Eye (tissue), 1 donor: ENCODE measurements at places on chromosomes 12 and 14.

DNA sequence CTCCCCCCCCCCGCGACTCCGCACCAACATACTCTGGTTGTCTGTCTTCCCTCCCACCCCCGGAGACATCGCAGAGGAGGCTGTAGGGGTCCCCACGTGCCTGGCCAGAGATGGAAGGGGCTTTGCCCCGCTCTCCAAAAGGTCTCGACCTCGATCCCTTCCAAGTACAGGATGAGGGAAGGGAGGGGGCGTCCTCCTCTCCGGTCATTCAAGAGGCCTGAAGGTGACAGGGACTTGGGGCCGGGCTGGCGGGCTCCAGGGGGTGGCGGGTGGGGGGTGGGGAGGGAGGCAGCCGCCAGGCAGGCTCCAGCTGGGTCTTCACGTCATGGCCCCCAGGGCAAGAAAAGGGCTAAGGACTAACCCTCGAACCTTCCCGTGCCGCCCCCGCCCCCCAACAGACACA is 15.1 kb downstream of the TBX3 start:
- DNase-seq = no peak

DNA sequence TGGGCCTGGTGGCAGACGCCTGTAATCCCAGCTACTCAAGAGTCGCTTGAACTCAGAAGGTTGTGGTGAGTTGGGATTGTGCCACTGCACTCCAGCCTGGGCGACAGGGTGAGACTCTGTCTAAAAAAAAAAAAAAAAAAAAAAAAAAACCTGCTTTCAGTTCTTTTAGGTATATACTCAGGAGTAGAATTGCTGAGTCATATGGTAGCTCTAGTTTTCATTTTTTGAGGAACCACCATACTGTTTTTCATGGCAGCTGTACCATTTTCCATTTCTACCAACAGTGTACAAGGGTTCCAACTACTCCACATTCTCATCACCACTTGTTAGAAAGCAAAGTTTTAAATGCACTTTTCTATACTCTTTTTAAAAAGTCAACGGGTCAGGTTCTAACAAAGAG is 119.8 kb downstream of the DPF3 start:
- DNase-seq = no peak

DNA sequence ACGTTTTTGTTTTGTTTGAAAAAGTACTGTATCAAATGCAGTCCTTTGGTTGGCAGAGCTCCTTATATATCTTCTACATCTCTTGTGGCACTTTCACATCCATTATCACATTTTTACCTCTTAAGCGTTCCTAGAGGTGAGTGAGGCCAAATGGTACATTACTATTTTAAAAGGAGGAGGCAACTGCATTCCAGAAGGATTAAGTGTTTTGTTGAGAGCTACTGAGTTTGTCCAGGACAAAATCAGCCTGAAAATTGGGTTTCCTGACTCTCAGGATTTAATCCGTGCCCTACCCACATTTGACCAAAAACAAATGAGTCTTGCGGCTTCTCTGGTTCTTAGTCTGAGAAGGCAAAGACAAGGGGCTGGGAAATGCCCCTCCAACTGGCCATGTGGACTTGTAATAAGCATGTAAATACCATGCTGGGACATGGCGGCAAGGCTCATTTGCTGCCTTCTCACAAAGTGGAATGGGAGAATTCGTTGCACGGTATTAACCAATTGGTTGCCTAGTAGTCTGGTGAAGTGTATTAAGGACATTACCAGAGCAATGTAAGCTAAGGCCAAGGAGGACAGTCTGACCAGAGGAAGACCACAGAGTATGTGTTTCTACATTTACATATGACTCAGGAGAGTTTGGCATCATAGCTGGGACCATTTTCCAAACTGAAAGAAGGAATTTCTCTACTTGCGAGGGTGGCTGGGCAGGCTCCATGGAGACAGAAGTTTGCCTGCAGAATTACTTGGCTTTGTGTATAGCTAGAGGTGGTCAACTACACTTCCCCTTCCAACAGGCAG is 175.8 kb upstream of the PLXNC1 start:
- DNase-seq = no peak

DNA sequence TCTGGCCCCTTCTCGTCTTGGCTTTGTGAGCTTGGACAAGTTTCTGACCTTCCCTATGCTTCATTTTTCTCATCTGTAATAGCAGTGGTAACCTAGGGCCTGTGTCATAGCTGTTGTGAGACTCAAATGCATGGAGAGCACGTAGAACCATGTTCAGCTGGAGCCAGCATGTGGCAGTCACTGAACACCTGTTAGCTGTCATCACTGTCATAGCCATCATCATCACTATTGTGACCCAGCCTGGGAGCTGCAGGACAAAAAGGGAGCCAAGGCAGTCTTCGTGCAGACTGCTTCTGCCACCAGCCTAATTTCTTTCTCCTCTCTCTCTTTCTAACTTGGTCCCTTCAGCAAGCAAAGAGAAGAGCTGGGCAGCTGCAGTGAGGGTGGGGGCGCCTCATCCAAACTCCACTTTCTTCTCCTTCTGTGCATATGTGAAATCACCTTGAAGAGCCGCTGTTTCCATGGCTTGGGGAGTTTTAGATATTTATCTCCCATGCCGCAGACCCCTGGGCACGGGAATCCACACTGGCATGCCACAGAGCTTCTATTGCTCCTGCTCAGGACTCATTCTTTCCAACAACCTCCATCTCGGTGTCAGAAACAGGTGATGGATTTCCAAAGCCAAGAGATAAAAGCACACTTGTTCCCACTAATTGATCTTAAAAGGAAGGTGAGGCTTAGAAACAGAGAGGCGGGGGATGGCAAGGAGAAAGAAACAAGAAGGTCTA is 87.0 kb downstream of the SRRM4 start:
- DNase-seq = peak; percentile 79

DNA sequence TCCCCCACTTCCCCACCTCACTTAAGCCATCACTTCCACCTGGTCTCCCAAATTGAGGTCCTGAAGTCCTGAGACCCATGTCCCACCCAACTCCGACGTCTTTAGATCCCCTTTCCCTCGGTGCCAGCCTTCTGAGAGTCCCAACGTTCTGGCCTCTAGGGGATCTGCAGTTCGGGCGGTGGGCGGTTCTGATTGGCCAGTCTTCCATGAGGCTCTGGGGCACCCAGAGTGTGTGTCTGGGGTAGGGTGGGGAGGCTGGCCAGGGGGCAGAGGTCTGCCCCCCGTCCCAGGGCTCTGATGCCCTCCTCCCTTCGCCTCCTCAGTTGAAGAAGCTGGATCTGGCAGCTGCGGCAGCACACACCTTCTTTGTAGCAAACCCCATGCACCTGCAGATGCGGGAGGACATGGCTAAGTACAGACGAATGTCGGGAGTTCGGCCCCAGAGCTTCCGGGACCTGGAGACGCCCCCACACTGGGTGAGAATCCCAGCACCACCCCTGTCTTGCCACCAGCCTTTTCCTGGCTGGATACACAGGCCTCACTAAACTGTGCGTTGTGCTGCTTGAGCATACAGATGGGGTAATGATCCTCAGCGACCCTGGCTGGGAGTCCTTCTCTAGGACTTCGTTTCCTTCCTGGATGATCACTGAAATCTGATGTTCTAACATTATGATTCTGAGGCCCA is 1.5 kb downstream of the P3H3 start:
- DNase-seq = no peak

DNA sequence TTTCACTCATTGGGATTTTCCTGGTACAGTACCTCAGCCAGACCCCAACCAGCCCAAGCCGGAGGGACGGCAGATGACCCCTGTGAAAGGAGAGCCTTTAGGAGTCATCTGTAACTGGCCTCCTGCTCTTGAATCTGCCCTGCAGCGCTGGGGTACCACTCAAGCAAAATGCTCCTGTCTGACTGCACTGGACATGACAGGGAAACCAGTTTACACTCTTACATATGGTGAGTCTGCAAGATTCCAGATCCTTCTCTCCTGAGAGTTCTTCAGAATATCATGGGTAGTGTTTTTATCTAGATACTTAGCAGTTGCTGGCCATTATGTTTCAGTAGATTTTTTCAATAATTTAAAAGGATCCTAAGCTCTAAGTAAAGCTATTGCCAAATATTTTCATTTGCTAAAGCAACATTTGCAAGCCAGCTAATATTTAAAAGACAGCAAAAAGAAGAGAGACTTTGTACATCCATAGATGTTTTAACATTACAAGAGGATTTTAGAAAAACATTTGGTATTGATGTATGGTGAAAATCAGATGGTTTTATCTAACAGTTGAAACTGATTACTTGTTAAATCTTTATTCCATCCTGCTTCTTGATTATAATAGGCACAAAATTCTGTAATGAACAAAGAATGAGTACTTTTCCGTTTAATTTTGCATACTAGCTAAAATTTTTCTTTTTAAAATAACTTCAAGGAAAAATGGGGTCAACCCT is 85.1 kb upstream of the ATF1 start:
- no peak for DNase-seq

DNA sequence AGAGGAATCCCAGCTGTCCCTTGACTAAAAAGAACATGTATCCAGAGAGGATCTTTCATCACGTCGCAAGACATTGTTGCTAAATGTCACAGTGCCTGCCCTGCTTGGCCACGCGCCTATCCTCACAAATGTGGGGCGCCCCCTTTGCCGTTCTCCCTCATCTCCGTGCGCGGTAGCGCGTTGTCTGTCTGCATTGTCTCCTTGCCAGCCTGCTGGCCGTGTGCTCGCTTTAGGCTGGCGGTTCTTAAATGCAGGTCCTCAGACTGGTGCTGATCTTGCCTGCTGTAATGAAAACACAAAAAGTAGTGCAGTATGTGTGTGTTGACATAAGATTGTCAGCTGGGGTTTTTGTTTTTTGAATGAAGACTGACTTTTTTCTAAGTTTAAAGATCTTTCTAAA is 198.2 kb upstream of the RGS6 start:
- DNase-seq = no peak

DNA sequence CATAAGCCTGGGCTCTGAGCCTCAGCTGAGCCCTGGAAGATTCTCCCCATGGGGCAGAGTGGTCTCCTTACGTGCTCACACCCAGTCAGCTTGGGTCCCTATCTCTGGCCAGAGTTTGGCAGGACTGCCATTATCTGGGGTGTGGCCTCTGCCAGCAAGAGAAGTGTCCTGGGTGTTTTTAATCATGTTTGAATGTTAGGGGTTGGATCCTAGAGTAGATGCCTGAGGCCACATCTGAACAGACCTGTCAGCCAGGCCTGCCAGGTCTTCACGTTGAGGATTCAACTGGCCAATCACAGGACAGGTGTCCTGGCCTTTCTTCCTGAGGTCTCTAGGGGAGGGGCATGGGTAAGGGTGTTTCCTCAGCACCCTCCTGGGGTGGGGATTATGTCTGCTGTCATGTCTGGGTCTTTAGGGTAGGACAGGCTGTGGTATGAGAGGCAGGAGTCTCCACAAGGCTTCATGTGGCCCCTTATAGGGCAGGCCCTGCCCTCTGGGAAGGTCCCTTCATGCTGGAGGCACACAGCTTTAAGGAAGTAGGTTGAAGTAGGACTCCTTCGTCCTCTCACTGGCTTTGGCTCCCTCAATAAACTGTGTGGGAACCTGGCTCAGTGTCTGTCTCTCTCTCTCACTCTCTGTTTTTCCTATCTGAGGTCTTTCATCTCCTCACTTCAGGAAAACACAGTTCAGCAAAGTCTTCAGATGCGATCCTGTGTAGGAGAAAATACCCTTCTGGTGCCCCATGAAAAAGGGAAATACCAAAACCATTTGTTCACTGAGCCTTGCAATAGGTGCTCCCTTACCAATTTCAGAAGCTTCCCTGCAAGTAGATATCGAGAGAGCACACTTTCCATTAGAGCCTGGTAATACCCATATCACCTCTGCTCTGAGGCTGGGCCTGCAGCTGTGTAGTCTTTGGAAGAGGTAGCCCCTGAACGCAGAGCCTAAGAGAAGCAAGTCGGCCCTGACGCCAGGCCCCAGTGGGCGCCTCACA is 6.7 kb upstream of the FITM1 start:
- no peak for DNase-seq

DNA sequence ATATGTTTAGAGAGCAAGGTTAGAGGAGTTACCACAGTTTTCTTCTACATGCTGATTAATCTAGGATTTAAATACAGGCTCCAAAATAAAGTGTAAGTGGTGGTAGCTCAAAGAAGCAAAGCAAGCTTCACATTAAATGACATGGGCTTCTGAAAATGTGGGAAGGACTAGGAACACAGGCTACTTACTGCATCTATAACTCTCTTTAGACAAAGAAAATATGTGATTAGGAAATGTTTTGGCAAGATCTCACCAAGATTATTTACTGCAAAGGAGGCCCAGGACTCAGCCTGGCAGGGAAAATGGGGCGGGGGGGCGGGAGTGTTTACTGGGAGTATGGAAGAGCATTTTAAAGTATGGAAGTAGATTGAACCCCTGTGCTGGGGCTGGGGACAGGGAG is 39.4 kb downstream of the ETV6 start:
- DNase-seq = no peak

DNA sequence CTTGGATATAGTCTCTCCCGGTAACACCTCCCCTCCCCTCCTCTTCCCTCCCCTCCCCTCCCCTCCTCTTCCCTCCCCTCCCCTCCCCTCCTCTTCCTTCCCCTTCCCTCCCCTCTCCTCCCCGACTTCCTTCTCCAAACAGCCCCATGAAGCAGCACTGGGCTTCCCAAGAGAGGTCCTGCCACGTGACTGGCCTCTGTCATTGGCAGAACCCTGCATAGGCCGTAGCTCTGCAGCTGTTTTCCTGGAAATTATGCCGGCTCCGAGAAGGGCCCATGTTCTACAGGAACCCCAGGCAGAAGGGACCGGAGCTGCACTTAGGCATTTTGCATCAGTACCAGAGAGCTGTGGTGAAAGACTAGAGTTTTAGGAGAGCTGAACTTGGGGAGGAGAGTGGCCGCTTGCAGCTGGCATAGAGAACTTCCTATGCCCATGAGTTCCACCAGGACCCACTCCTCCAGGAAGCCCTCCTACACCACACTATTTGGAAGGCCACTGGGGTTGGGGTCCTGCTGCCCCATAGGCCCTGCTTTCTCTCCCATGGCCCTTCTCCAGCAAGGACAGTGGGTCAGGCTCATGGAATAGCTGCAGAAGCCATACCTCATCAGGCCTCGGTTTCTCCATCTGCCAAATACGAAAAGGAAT is 5.1 kb upstream of the TNFAIP2 start:
- DNase-seq = peak; percentile 56

GRCh38 chr14:44030831-44031383 is 476.2 kb downstream of the FSCB start:
- no peak for DNase-seq

GRCh38 chr12:123744836-123745235 is 17.3 kb upstream of the DNAH10 start:
- peak; percentile 1 for DNase-seq

GRCh38 chr12:120992989-120993388 is 14.6 kb downstream of the HNF1A start:
- DNase-seq = no peak
